ENCODE measurements at places on chromosomes 3 and 15. TPM values are rescaled to one million over a fixed set of nuclear protein-coding genes. Genes with fewer than 3 reads are reported as not detected.

DNA sequence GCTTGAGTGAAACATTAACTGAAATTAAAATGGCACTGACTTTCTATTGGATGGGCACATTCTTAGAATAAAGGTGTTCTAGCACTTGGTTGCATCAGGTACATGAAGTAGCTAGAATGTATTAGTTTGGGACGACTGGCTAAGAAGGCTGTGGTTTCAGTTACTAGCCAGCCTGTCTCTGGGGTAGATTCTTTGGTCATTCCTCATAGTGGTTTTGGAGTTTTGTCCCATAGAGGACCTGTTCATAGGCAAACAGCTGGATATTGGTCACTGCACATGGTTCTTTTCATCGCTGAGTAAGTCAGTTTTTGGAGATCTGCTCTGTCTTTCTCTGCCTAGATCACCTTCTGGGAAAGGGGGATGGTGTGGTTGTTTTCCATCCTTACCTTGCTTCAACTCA lies 55.3 kb downstream of the ADAMTSL3 start:
- no peaks in the 10 kb centered on the region for H3K4me1 ChIP-seq
- H3K36me3 ChIP-seq: no peaks in the 10 kb centered on the region
- no peak overlapping the region for H3K4me3 ChIP-seq
- H3K27me3 ChIP-seq: no peaks in the 10 kb centered on the region
- peak; percentile 71 for DNase-seq
- no peak overlapping the region for H3K27ac ChIP-seq

Gene SFMBT1
- total RNA-seq: 5.9 TPM

DNA sequence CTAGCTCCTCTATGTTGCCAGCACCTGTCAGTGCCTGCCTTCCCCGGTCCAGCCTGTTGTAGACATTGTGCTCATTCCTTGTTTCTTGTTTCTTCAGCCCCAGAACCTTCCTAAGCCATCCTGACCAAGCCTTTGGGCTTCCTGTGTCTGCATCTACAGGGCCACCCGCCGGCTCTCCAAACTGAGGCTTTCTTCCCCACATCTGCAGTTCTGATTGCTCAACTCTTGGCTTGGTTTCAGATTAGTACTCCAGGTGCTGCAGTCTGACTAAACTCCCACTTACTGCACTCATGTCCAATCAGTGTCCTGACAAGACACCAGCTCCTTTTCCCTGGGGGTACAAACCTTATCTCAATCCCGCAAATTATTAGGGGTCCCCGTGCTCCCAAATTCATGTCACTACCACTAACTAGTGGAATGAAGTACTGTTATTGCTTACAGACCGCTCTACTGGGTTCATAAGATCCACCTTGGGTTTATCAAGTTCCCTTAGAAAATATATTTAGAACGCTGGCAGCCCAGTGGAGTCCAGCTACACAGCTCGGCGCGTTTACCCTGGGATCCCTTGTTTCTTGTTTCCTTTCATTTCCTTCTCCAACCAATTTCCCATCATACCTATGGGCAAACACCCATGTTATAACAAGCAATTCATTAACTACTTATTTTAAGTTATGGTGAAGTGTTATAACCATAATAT lies 114.2 kb upstream of the TJP1 start:
- H3K27me3 ChIP-seq: no peaks in the 10 kb centered on the region
- H3K27ac ChIP-seq: no peak overlapping the region
- no peak overlapping the region for H3K4me3 ChIP-seq

Gene LCTL
- 0.26 TPM for total RNA-seq

DNA sequence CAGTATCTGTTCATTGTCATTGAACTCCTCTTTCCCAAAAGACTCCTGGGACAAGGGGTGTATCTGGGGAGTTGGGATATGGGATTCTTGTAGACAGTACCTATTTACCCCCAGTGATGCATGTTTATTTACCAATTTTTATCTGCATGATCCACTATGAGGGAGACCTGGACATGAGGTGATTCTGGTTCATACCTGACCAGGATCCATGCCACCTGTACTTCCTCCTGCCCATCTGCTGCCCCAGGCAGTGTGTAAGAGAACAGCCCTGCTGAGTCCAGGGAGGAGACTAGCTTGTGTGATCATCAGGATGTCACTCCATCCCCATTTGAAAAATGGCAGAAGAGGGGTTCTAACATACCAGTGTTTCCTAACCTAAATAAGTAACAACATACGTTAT lies 3.1 kb upstream of the TPRG1 start:
- no peaks in the 10 kb centered on the region for H3K27me3 ChIP-seq
- no peak overlapping the region for H3K27ac ChIP-seq
- H3K4me3 ChIP-seq: no peak overlapping the region
- H3K4me1 ChIP-seq: no peaks in the 10 kb centered on the region

Gene SCAANT1
- total RNA-seq: 1.7 TPM

GRCh38 chr3:14424711-14425580 lies 22.5 kb downstream of the SLC6A6 start:
- H3K27ac ChIP-seq: no peak overlapping the region
- peak; percentile 60 for DNase-seq
- no peaks in the 10 kb centered on the region for H3K4me1 ChIP-seq
- H3K4me3 ChIP-seq: no peak overlapping the region
- H3K36me3 ChIP-seq: no peaks in the 10 kb centered on the region
- H3K27me3 ChIP-seq: no peaks in the 10 kb centered on the region

DNA sequence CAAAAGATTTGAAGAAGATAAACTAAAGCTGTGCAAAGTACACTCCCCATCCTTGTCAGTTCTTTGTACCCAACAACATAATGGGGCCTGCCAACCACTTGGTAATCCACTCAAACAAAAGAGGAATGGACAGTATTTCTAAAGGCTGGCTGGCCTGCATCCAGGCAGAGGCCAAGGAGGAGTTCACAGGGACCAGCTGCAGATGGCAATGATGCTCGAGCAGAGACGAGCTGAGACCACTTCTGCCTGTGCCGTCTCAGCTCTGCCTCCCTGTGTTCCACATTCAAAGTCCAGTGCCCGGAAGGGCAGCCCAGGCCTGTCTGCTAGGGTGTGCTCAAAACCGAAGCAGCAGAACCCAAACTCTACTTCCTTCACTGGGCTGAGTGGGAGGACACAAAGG lies 14.3 kb downstream of the CXCR6 start:
- no peak overlapping the region for H3K4me3 ChIP-seq
- H3K36me3 ChIP-seq: peaks cover 29% of the 10 kb centered on the region
- H3K27ac ChIP-seq: no peak overlapping the region

DNA sequence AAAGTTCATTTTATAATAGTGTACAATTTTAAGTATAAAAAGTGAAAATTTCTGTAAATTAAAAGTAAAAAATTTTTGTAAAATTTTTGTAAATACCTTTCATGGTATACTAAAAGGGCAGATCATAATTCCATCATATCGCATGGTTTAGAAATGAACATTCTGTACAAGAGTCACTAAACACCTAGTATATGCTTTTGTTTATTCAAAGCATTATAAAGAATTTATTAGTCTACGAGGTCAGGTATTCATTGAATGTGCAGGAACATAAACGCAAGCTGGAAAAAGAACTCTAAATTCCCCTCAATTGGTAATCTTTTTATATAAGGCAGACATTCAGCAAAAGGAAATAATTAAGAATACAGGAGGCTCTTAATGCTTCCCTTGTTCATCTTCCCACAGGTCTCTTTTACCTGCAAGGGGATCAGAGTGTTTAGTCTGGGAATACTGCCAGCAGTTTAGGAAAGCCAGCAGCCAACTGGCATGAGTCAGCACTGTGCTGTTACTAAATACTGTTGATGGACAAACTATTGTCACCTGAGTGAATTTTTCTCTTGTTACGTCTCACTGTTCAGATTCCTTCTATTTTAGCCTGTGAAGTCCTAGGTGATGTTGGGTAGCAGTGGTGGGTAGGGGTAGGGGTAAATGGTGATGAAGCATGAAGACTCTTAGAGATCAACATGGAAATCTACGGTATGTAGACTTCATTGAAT lies 70.1 kb downstream of the UQCC5 start:
- no peaks in the 10 kb centered on the region for H3K27me3 ChIP-seq
- H3K4me3 ChIP-seq: no peak overlapping the region
- H3K4me1 ChIP-seq: no peaks in the 10 kb centered on the region
- H3K36me3 ChIP-seq: peaks cover 7% of the 10 kb centered on the region

Gene GOLGA6L9
- 1.5 TPM for total RNA-seq

Gene POTEB3
- not detected for total RNA-seq

Gene PRSS50
- total RNA-seq: not detected

Gene IQCF5
- not detected for total RNA-seq

- no peaks in the 10 kb centered on the region for H3K36me3 ChIP-seq
- no peak for DNase-seq
- peaks cover 7% of the 10 kb centered on the region for H3K4me1 ChIP-seq
- no peaks in the 10 kb centered on the region for H3K27me3 ChIP-seq
- H3K4me3 ChIP-seq: no peak overlapping the region
- peak overlapping the region; percentile 75 for H3K27ac ChIP-seq
Observed at GRCh38 chr3:172659246-172660002, 51.4 kb downstream of the NCEH1 start.

- peak within 1 kb of the TSS; percentile 85 for H3K27ac ChIP-seq
- H3K4me1 ChIP-seq: peaks cover 3% of the 10 kb centered on the region
- peak; percentile 97 for DNase-seq
- no peaks in the 10 kb centered on the region for H3K27me3 ChIP-seq
- H3K36me3 ChIP-seq: peaks cover 4% of the 10 kb centered on the region
Observed at GRCh38 chr15:50354838-50355618, at the start of gene GABPB1. Gene GABPB1 (minus strand): TSS chr15:50355198. CDS start chr15:50309798, 45,400 bp downstream.

DNA sequence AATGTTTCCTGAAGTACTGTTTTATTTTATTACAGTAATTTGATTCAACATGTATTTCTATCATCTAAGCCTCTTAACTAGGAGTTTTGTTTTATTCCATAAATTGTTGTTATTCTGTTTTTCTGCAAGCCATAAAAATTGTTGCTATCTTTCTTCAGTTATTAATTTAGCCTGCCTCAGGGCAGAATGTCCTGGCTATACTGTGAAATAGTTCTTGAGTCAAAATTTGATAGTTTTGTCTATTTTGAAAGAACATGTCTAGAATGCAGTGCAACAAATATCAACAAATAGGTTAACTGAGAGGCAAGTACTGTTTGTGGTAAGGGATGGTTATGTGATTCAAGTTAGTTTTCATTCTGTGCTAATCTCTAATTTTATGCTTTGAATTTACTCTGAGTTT lies 63.9 kb downstream of the PPARG start:
- H3K27me3 ChIP-seq: no peaks in the 10 kb centered on the region
- H3K36me3 ChIP-seq: no peaks in the 10 kb centered on the region
- no peaks in the 10 kb centered on the region for H3K4me1 ChIP-seq
- DNase-seq: no peak
- H3K4me3 ChIP-seq: no peak overlapping the region

DNA sequence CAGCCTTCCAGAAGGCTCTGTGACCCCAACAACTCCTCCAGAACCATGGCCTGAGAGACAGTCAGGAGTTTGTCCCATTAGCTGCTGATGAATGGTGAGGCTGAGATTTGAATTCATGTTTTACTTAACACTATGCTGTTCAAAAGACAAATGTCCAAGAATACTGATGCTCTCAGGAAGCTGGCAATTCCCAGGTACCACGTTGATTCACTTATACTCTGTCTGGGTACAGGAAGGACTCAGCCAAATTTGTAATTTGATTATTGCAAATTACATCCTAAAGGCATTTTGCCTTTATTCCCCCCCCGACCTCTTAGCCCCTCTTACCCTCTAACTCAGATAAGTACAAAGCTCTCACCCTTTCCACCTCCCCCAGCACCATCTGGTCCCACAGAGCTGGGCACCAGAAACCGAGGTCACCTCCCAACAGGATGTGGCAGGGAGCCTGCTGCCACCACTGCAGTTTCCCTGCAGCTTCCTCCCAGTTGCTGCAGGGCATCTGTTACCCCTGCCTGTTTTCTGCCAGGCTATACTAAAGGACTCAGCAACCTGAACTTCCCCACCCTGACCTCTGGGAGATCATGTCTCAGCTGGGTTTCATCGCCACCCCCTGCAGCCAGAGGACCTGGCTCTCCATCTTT lies 33.6 kb downstream of the EAF1 start:
- H3K4me3 ChIP-seq: no peak overlapping the region
- no peak for DNase-seq
- no peak overlapping the region for H3K27ac ChIP-seq

Gene PIF1
- 3.1 TPM for total RNA-seq

DNA sequence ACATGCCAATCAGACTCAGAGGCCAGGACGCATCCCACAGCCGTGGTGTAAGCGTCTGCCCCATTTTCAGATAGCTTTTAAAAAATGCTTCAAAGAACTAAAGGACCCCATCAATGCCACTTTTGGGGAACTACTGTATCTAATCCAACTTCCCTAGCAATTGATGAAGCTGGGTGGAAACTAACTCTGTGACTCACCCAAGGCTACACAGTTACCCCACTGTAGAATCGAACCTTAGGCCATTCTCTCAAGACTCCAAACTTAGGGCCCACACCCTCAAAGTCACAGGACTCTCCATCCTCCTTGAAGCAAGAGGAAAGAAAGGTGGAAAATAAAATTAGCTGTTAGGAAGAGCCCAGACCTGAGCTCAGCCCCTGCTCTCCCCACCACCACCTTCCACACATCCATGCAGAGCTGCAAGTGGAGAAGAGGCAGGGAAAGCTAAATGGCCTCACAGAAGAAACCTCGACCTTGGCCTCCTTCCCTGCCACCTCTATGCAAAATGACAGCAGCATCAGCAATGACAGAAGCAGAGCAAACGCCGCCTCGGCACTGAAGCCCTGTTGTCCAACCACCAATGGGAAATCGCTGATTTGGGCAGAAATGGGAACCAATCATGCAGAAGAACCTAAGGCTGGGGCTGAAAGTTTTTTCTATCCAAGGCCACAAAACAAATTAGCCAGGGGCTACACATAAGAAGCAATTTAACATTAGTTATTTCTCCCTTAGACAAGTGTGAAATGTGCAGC lies 22.2 kb downstream of the ANP32A start:
- DNase-seq: no peak
- no peaks in the 10 kb centered on the region for H3K36me3 ChIP-seq

- H3K36me3 ChIP-seq: no peaks in the 10 kb centered on the region
- no peak overlapping the region for H3K4me3 ChIP-seq
- DNase-seq: no peak
- H3K27me3 ChIP-seq: peaks cover 3% of the 10 kb centered on the region
Observed at GRCh38 chr15:43735416-43735815, 10.8 kb upstream of the PDIA3 start.

DNA sequence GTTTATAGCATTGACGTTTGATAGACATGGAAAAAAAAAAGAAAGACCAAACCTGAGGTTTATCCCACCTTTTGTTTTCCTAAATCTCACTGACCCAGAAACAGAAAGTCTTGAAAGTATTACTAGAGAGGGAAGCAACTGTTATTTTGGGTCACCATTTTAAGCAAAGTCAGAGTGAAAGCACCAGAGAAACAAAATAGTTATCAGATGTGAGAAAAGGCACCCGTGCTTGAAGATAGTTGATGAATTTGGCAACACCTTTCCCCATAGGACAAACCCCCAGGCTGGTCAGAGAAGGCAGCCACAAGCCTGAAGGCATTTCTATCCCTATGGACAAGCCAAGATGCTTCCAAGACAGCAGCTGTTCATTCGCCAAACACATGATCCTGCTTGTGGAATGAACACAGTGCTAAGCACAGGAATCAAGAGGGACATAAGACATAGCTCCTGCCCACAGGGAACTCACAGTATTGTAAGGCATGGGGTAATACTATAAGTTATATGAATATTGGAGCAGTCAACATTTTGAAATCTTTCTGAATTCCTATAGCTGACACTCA lies 170.9 kb downstream of the ERC2 start:
- H3K27ac ChIP-seq: no peak overlapping the region
- no peak for DNase-seq
- H3K27me3 ChIP-seq: no peaks in the 10 kb centered on the region
- no peak overlapping the region for H3K4me3 ChIP-seq
- H3K4me1 ChIP-seq: no peaks in the 10 kb centered on the region

GRCh38 chr3:128311441-128311844 lies 155.2 kb downstream of the DNAJB8 start:
- H3K4me3 ChIP-seq: no peak overlapping the region
- no peak for DNase-seq
- H3K36me3 ChIP-seq: no peaks in the 10 kb centered on the region
- no peak overlapping the region for H3K27ac ChIP-seq

Gene ASB14
- total RNA-seq: not detected
